ENCODE measurements at places on chromosomes 12 and 14.

DNA sequence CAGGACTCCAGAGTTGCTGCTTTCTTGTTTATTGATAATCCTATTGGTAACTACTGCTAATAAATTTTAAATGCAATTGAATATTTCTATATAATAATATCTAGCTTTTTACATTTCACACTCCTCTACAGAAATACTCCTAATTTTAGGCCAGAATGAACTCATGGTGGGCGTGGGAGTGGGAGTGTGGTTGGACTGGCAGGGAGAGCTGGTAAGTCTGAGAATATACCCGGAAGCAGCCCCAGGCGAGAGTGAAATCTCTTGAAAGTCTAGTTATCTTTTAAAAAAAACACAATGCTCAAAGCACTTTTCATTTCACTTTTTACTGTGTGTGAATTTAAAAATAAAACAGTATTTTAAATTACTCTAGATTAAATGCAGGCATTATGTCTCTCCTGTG, 4.7 kb downstream of the TMEM263 start:
- no peak for DNase-seq

- DNase-seq, result no peak
These were observed 406.9 kb downstream of the LRFN5 start for GRCh38 chr14:42013559-42013958.

- no peak for DNase-seq
These were observed 13.6 kb upstream of the PPM1A start for GRCh38 chr14:60235440-60235839.

DNA sequence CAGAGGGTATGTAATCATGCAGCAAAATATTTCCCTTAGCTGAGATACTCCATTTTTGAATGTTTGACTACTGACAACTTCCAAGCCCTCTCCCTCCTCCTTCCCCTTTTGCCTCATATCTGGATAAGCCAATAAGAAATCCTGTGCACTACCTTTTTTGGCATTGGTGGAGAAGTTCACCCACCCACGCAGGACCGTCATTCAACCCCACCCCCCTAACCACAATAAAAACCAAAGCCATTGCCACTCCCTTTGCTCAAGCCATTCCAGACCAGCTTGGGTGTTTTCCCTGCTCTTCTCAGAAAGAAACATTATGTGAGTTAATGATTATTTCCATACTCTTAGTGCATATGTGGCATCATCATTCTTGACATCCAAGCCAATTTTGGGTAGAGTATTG, 176.7 kb downstream of the PTPN11 start:
- DNase-seq, result no peak

GRCh38 chr14:78705989-78706388, 535.8 kb downstream of the NRXN3 start:
- no peak for DNase-seq

DNA sequence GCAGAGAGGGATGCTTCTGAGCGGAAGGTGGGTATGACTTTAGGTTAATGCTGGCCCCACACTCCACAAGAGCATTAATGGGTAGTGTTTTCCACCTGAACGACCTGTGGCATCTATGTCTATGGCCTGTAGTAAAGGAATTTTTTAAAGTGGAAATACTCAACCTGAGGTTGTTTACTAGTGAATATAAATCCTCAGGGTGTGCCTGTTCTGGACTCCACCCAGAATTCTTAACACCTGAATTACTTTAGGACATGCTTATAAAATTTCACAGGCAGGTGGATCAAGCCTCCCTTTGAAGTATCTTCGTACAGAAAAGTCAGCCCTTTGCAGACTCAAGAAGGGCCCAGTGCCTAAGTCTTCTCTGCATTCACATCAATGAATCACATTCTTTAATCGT, 196.1 kb downstream of the ESR2 start:
- no peak for DNase-seq

GRCh38 chr12:40261937-40262336, 37.1 kb downstream of the LRRK2 start:
- DNase-seq, result no peak

DNA sequence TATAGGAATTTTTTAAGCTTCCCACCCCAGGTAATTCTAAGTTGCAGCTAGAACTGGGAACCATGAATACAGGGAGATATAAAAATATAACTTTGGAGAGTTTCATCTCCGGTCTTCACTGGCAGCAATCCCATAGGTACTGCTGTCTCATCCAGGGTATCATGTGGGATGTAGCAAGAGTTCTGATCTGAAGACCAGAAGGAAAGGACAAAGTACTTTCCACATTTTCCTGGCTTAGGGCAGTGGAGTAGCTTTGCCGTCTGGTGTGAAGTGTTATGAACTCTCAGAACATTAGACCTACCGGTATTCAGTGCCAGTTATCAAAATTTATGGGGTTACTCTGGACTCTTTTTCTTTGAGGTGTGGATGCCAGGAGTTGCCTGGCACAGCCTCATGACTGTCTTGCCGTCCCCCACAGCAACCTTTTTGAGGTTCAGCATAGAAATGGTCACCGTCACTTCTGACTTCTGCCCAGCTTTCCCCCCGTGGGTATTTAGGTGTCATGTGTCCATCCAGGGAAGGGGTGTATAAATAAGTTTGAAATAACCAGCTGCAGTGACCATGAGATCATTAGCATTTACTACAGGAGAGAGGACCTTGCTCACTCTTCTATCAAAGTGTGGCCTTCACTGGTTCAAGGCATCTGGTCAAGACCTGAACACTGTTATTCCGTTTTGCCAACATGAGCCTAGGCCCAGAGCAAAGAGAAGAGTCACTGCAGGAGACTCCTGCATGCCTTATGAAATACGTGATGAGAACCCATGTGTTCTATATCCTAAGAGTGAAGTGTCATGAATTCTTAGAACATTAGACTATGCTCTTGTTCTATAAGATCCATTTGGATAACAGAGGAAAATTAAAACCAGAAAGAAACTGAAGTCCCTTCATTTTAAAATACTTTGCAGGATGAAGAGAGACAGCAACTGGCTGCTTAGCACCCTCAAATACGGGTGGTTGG, 22.2 kb downstream of the TMEM233 start:
- no peak for DNase-seq

GRCh38 chr14:30573966-30574365, 15.0 kb downstream of the G2E3 start:
- no peak for DNase-seq

GRCh38 chr12:131830335-131830913, 2.2 kb downstream of the MMP17 start:
- DNase-seq, result peak; percentile 92

DNA sequence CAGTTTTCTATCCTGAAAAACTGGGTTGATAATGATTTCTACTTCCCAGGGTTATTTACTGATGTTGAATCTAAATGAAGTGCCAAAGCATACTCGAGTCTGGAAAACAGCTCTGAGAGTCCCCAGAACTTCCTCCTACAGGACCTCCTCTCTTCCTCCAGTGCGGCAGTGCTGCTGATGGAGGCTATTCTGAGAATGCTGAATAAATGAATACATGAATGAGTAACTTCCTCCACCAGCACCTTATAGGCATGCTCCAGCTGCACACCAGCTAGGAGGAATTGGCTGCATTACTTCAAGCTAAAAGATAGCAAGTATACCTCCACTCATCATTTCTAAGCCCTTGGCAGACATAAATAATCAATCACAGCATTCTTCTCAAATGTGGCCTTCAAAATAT, 448.8 kb upstream of the CCDC196 start:
- no peak for DNase-seq

GRCh38 chr14:20379743-20380142, 33.6 kb downstream of the TEP1 start:
- DNase-seq, result no peak

DNA sequence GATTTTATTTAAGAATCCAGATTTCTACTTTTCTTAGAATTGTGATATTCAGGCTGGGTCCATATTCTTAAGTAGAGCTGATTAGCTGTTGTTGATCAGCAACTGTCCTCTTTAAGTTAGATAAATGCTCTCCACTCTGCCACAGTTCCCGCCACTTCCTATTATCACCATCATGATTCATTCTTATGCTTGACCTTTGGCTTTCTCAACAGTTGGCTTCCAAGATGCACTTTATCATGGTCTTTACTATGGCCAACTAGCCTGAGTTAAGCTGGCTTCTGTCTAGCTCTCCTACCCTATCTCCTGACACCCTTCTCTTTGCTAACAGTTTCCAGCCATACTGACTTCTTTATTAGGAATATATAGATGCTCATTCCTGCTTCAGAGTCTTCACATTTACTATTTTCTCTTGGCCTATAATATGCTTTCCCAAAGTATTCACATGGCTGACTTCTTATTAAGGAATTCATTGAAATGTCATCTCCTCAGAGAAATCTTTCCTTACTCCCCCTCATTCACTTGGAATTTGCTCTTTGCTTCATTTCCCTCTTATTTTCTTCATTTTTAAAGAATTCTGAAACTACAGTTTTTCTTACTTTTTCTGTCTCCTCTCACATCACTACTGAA, 149.0 kb upstream of the IGF1 start:
- DNase-seq, result no peak

GRCh38 chr12:65615118-65615517, 209.2 kb upstream of the HMGA2 start:
- DNase-seq, result no peak

GRCh38 chr12:40015345-40015744, 90.5 kb downstream of the SLC2A13 start:
- DNase-seq, result no peak

- DNase-seq, result no peak
These were observed 220.6 kb upstream of the RGS6 start for GRCh38 chr14:71711619-71712018.

DNA sequence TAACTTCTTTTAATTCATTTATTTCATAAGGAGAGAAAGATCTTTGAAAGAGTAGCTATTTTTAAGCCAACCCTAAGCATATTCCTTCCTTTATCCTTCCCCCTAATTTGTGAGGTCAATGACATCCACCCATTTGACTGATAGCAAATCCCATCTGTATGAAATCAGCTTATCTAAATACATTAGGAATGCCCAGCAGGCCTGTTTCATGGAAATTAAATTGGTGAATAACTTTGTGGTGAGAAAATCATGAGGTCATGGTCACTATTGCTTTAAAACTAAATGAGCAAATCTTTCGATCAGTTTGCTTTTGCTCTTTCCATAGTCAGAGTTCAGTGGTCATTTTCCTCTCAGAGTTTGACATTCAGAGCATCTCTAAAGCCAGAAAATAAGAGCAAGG, 256.6 kb downstream of the CPNE8 start:
- no peak for DNase-seq

- no peak for DNase-seq
These were observed 11.0 kb upstream of the MTERF2 start for GRCh38 chr12:106997916-106998315.

- DNase-seq, result peak; percentile 82
These were observed 903 bp upstream of the NT5DC3 start for GRCh38 chr12:103841690-103842584.

DNA sequence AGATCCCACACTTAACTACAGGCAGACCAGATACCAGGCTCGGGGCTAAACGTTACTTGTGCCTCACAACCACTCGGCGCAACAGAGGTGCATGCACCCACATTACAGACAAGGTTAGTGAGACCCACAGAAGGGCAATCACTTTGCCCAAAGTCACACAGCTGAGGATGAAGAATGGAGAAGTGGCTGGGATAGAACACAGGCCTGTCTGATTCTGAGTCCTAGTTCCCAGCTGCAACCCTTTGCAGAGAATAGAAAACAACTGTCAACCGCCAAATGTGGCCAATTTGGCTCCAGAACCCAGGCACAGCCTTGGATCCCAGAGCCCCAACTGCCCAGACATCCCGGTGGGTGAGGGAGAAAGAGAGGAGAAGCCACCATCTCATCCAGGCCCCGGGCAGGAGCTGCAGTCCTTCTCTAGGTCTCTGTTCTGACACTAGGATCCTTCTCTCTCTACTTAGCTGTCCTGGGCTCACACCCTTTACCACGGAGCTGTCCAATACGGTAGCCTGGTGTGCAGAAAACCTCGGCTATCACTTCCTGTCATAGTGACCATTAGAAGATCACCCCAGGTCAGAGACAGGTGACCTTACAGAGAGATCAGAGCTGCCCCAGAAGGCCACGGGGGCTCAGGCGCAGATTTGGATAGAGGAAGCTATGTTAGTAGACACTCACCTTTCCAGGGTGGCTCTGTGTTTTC, 59.1 kb downstream of the FAM222A start:
- DNase-seq, result peak; percentile 44

DNA sequence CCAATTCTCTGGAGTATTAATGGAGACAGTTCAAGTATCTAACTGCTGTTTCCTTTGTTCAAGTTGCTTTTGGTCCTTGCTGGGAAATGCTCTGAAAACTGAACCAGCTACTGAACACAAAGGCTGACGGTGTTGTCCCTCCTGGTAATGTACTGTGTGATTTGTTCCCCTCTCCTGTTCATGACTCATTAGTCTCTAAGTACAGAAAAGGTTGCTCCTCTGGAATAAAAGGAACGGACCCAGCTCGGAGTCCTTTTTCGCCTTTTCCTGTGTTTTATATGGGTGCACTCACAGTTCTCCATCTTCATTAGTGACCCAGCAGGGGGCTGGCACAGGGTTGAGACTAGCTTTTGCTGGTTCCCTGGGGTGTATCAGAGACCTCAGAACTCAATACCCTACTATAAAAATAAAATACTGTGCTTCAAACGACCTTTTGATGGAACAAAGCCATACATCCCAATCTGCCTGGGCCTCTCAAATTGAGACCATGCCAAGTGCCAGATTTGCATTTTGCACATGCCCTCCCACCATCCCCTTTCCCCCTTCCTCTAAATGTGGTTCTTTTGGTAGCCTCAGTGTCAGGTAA, 269.7 kb downstream of the RAD51B start:
- DNase-seq, result no peak

GRCh38 chr14:77018785-77019184, 9.7 kb downstream of the IRF2BPL start:
- DNase-seq, result no peak

DNA sequence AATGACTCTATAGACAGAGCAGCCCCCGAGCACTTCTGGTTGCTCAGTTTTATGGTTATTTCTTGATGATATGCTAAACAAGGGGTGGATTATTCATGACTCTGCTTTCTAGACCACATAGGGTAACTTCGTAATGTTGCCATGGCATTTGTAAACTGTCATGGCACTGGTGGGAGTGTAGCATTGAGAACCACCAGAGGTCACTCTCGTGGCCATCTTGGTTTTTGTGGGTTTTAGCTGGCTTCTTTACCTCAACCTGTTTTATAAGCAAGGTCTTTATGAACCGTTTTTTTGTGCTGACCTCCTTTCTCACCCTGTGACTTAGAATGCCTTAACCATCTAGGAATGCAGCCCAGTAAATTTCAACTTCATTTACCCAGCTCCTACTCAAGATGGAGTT, 1036.2 kb upstream of the FLRT2 start:
- DNase-seq, result no peak

DNA sequence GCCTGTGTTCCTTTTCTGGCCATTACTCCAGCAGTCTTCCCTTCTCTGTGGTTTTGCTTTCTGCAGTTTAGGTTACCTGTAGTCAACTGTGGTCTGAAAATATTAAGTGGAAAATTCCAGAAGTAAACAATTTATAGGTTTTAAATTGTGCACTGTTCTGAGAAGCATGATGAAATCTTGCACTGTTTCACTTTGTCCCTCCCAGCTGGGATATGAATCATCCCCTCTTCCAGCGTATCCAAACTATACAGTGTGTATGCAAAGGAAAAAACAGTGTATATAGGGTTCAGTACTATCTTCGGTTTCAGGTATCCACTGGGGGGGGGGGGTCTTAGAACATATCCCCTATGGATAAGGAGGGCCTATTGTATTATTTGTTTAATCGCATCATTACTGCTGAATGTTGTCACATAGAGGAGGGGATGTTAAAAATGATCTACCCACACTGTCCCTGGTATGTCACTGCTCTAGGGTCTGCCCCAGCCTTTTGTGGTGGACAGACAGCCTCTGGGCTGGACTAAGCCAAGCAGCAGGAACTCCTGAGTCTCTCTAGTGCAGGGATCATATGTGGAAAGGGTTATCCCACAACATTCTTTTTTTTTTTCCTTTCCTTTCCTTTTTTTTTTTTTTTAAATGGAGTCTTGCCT, 109.1 kb upstream of the MAX start:
- no peak for DNase-seq
